ENCODE measurements at places on chromosomes 12 and 14.

GRCh38 chr14:95052016-95052585 lies 105.2 kb downstream of the DICER1 start:
- no peak for DNase-seq

- DNase-seq, result peak; percentile 70
These were observed 100.7 kb downstream of the LRRK2 start for GRCh38 chr12:40325349-40325960.

- no peak for DNase-seq
These were observed 27.9 kb upstream of the PSMC1 start for GRCh38 chr14:90228478-90228877.

DNA sequence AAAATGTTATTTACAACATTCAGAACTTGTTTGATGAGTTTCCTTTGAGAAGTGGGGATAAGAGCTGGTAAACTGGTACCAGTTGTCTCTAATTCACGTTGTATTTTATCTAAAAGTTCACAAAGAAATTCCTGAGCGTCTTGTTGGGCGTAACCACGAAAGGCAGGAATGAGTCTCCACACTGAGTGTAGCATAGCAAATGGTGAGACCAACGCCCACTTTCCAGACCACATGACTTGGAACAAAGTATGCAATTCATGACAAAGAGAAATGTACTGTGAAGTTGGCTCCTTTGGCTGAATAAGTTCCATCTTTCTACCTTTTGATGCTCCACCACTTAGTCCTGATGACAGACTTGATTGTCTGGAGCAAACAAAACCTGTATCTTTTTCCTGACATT lies 18.4 kb downstream of the USP44 start:
- DNase-seq, result peak; percentile 33

DNA sequence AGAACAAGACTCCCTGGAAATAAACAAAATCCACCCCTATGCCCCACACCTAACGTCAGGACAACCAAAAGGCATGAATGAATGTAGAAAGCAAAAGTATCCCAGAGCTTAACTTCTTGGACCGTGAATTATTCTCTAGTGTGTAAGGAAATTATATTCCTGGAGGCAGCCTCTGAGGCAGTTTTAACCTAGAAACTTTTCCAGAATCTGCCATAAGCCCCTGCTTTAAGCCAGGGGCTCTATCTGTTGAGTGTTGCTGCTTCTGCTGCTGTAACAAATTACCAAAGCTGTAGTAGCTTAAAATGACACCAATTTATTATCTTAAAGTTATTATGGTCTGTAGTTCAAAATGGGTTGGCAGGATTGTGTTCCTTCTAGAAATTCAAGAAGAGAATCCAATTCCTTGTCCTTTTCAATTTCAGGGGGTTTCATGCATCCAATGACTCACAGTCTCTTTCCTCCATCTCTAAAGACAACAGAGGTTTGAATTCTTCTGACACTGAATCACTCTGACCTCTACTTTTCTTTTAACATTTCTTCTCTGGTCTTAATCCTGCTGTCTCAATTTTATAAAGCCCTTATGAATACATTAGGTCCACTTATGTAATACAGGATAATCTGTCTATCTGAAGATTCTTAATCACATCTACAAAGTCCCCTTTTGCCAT lies 242.7 kb downstream of the ATXN7L3B start:
- no peak for DNase-seq

DNA sequence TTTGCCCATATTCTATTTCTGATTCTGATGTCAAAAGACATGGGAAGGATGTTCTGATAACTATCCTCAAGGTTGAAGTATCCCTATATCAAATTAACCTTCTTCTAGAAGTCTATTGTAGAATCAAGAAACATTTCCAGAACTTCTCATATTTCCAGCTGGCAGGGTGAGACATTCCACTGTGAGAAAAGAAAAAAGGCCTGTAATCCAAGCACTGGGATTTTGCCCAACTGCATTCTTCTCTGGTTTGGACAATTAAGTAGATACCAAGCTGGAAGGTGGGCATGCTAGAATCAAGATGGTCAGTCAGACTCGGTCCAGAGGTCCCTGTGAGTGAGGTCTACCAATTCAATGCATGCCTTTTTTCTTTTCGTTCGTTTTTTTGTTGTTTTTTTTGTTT lies 60.9 kb downstream of the MAP3K9 start:
- DNase-seq, result no peak

DNA sequence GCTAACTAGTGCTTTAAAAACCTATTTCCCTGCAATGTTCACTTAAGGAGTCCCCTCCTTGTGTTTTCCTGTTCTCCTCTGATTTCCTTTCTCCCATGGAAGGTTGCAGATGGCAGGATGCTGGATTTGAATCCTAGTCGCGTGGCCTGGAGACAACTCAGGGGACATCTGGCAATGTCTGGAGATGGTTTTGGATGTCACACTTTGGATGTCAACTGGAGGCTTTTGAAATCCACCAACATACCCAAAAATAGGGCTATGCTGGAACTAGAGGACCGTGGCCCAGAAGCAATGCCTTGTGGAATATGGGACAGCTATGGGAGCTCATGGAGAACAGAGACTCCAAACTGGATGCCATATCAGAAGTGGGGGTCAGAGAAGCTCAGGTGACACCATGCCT lies 95.8 kb upstream of the NOS1 start:
- DNase-seq, result no peak

- no peak for DNase-seq
These were observed 18.1 kb upstream of the KIF26A start for GRCh38 chr14:104120281-104120741.

DNA sequence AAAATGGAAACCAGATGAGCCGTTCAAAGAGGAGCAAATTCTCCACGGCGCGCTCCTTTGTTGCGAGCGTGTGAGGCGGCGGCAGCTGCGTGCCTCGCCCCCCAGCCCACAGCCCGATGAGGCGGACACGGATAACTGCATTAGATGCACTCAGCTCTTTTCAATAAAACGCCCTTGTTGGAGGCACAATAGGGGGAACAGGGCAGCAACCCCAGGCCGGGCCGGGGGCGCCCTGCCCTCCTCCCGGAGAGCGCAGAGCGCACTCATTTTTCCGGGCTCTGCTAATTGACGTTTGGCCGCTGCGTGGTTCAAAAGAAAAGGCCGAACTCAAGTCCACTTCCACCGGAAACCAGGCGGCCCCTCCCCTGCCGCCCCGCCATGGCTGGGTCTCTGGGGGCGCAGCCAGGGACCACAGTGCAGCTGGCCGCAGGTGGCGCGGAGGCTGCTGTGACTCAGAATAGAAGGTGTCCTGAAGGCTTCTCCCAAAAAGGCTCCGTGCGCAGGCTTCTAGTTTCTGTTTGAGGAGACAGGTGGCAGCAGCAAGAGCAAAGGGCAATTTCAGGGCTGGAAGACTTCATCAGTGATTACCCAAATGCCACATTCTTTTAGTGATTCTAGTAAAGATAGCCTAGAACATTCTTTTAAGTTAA lies 29.0 kb upstream of the SMOC1 start:
- DNase-seq, result no peak

- DNase-seq, result no peak
These were observed 30.6 kb upstream of the NFKBIA start for GRCh38 chr14:35435177-35435576.

GRCh38 chr12:65392491-65392890 lies 114.0 kb downstream of the MSRB3 start:
- DNase-seq, result no peak

DNA sequence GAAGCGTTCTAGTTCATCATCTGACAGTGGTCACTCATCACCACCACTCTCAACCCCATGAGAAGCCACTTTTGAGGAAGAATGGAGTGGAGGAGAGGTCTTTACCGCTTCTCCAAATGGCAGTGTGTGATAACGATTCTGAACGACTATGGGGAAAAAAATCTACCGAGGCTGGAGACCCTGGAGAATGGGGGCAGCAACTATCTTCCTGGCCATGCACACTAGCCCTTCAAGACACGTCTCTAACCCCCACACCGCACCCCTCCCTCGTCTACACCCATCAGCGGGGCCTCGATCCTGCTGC lies 365 bp downstream of the ING4 start:
- DNase-seq, result no peak

- DNase-seq, result no peak
These were observed 28.0 kb upstream of the NAA30 start for GRCh38 chr14:57362361-57362760.

DNA sequence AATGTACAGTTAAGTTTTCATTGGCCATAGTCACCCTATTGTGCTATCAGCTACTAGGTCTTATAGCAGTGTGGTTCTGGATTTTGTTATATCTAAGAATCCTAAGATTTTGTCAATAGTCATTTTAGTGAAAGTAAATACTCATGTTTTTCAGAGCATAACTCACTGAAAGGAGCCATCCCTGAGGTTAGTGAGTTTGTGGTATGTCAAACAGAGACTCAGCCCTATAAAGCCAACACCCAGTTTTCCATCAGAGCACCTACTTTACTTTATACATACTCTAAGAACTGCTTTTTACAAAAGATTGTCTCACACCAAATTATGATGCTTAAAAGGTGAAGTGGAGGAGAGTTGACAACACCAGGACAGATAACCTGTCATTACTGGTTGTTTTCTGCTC lies 686.3 kb upstream of the LRFN5 start:
- no peak for DNase-seq

DNA sequence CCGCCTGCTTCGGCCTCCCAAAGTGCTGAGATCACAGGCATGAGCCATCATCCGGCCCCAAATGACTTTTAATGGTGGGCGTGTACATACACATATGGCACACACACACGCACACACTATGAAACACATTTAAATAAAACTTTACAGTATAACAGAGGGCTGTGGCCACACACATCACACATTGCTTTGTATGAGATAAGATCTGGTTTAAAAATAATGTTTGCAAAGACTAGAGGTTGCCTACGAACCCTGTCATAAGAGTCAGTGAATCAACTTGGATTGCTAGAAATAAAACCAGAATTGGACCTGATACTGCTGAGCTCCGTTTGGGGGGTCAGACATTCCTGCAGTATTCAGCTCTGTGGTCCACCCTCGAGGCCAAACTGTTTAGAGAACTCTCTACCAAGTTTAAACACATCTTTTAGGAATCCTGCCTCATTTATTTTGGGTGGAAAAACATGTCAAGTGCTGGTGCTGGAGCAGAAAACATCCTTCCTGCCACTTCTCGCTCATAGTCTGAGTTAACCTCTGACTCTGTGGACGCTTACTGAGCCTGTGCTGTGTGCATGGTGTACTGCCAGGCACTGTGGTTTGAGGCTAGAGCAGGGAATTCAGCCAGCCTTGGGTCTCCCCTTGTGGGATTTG lies 47.8 kb upstream of the EML1 start:
- DNase-seq, result no peak

DNA sequence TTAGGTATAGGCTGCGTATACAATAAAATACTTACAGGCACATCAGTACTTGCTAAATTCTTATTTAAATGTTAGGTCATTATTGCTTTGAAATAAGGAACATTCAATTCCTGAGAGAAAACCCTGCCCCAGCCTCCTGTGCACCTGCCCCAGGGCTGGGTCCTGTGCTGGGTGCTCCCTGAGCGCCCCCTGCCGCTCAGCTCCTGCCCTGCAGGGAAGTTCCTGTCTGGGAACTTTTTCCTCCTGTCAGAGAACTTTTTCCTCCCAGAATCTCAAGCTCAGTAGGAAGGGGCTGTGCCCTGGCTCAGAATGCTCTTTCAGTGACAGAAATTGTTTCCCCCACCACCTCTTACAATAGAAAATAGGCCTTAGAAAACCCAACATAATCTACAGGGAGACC lies 751.1 kb downstream of the TMEM121 start:
- peak; percentile 28 for DNase-seq

Measured in hematopoietic multipotent progenitor cell treated with erythropoietin and hydrocortisone succinate and interleukin-3 and kit ligand, for 6 days (in vitro differentiated cells).